Foreskin melanocyte (primary cell): ENCODE measurements at places on chromosomes 5 and 9.

- no peak for DNase-seq
Observed at GRCh38 chr9:97991818-97992217, 8.7 kb downstream of the ANP32B start.

DNA sequence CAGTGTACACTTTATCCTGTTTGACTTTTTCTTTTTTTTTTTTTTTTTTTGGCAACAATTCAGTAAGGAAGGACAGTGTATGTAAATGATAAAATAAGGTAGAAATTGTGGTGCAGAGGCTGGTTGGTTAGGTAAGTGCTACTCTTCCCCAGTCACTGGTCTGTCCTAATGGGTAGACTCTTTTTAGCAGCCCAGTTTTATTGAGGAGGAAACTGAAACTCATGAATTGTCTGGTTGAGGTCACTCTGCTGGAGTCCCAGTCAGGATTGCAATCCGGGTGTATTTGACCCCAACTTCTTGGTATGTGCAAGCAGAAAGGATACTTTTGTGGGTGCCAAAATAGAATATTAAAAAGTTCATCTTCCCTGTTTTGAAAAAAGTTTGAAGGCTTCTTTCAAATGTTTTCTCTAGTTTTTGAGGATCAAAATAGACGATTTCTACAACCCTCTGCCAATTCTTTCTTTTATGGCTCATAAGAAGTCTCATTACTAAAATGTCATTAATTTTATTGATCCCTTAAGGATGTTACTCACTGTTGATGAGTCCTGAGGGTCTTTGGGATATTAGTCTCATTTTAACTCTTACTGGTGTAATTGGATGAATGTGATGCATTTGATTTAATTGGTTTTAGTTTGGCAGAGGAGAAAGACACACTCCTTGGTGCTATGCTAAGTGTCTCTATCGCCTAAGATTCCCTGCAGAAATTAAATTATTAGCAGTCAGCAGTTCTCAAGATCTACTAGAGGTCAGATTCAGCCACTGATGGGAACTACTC is 171.9 kb downstream of the KDM4C start:
- DNase-seq, result no peak

DNA sequence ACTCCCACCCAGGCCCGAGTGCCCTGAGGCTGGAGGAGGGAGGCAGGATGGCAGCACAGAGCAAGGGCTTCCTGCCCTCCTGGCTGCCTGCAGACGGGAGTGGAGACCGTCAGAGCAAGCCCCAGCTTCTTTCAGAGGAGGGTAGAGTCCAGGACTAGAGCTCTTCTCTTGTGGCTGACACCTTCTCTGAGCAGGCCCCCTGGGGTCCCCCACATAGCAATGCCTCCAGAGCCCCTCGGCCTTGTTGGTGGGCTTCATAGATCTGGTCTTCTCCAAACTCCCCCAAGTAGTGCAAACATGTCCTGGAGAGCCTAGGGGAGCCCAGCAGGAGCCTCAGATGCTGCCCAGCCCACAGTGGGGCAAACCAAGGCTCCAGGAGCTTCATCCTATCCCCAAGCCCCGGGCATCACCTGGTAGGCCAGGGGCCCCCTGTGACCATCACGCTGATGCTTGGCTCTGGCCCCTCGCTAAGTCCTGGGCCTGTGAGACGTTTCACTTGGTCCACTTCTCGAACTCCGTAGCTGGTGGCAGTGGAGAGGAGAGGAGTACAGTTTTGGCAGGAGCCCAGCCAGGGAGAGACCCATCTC is 2.0 kb downstream of the MZB1 start:
- DNase-seq, result no peak

DNA sequence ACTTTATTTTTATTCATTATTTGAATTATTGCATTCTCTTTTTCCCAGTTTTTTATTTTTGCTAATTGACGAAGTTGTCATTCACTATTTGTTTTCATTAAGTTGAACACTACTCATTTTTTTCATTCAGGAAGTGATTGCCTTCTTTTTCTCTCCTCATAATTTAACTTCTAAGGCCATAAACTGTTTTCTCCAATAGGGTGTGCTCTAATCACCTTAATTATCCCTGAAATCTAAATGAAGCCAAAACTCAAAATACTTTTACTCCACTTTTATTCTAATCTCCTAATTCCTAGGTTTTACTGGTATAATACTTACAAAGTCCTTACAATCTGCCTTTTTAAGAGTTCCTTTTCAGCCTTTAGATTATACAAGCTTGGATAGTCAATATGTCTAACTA is 2.9 kb upstream of the OR13C2 start:
- peak; percentile 3 for DNase-seq

DNA sequence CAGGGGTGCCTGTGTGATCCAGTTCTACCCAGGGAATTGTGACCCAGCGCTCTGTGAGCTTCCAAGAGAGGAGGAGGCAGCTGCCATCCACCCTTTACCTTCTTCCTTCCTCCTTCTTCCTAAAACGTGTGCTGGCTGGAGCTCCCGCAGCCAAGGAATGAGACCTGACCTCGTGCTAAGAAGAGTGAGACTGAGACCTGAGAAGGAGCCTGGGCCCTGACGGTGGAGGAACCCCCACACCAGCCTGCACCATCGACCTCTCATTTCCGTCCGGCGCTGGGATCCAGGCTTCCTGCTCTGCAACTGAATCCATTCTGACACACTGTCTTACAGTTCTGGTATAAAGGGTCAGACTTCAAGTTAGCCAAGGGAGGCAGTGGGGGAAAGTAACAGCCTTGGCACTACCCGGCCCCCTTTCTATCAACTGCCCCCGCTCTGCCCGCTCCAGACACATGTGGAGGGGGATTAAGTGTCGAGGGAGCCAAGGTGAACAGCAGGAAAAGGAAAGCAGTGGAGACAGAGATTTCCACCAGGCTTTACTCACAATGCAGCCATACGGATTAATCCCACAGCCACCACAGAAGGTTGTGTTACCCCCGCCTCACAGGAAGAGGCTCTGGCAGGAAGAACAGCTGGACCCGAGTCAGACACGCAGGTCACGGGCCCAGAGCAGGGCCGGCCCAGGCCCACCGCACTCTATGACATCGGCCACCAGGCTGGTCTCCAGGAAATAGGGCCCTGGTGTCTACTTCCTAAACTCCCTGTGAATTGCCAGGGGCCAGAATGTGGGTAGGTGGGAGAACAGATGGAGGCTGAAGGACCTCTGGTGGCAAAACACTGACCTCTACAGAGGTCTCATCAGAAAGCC is 15.8 kb downstream of the MGAT1 start:
- no peak for DNase-seq

DNA sequence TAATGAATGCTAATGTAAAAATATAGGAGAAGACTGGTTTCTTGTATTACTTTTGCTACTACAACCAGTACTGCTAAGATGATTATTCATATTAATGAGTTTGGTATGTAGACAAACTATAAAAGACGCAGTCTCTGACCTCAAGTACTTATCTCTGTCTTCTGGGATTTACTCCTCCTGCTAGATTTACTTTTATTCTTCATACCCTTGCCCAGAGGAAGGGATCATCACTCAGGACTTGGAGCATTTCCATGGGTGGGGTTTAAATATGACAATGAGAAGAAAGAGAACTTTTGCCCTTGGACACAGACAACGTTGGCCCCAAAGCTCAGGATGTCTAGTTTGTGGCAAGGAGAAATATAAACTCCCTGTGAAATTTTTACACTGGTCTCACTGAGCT is 126.1 kb downstream of the BNC2 start:
- no peak for DNase-seq

GRCh38 chr9:69847491-69847890 is 26.9 kb downstream of the CFAP95 start:
- DNase-seq, result no peak

DNA sequence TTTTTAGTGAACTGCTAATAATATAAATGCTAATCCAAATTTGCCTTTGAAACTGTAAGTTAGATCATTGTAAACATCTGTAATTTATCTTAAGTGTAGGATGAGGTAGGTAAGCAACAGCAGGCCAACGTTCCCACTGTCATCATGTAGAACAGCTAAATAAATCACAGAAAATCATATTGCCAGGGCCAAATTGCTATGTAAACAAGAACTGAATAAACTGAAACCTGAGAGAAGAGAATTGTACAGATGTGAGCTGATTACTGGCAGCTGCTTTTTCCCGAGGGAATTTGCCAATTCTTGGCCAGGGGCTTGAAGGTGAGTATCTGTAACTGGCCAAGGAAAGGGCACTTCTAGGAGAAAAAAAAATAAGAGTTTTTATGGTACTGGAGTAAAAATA is 97.6 kb downstream of the CDH10 start:
- DNase-seq, result no peak

GRCh38 chr5:119390404-119390803 is 34.6 kb downstream of the TNFAIP8 start:
- no peak for DNase-seq

DNA sequence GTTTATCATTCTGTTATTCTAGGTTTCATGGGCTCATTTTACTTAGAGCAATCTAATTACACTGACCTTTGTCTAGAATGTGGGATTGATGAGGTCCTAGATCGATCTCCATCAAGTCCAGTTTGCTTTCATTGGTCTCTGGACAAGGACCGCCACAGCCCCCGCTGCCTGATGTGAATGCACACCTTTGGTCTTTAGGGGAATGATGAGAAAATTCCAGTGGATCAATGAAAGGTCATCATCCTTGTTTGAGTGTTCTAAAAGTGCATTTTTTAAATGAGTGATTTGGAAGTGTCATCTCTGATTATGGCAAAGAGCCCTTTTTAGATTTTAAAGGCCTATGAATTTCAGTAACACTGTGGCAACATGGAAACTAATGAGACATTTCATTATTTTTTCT is 2.2 kb upstream of the ANKH start:
- no peak for DNase-seq

DNA sequence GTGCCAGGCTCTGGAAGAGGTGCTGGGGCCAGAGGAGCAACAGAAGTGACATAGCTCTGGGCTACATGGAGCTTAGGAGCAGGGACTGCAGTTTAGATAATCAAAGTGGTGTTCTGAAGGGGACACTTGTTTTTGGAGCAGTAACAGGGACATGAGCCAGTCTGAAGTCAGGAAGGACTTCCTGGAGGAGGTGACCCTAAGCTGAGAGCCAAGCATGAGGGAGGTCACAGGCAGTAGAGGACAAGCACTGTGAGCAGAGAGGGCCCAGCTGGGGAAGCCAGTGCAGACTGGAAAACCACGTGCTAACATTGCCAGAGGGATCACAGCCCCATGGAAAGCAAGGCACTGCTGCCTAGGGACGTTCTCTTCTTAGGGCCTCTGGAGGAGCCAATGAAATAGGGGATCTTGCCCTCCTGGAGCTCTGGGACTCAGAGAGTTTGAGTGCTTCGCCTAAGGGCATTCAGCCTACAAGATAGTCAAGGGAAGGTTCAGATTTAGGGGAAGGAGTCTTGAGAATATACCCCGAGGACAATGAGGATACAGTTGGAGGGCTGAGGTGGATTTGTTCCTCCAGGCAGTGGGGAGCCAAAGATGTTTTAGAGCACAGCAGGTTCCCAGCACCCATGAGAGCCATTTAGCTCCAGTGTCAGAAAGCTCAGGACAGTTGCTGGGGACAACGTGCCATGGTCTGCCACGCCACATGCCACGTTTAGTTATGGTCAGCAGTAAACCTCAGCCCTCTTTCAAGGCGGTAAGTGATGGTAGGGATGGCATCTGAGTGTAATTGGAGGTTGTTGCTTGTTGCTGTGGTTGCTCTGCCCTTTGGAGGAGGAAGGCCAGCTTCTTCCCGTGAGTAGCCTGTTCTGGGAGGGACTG is 40.5 kb upstream of the SH3PXD2B start:
- DNase-seq, result no peak

DNA sequence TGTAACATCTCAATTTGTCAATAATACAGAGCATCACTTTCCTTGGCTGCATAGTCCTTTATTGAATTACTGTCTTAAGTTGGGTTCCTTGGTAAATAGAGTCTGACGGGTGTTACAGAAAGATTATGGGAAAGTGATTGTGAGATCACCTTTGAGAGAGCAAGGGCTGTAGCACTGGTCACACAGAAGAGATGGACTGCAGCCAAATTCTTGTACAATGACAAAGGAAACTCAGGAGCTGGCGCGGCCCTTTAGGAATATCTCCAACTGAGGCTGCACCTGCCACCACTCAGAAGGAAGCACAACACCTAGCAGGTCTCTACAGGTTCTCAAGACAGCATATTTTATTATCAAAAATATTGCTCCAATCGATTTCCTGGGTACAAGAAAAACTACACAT is 350.0 kb upstream of the ISL1 start:
- no peak for DNase-seq
